ENCODE measurements at places on chromosomes 6 and 20.
A peak's percentile ranks its signal among the peaks of the same experiment; 100 is the strongest.

GRCh38 chr6:110545081-110545872 is 68.9 kb upstream of the SLC22A16 start:
- no peak for DNase-seq

- no peak for DNase-seq
Measured at GRCh38 chr20:64250027-64250426, 5.5 kb upstream of the PCMTD2 start.

- DNase-seq, result no peak
Measured at GRCh38 chr6:117555882-117556498, 46.3 kb downstream of the GOPC start.

DNA sequence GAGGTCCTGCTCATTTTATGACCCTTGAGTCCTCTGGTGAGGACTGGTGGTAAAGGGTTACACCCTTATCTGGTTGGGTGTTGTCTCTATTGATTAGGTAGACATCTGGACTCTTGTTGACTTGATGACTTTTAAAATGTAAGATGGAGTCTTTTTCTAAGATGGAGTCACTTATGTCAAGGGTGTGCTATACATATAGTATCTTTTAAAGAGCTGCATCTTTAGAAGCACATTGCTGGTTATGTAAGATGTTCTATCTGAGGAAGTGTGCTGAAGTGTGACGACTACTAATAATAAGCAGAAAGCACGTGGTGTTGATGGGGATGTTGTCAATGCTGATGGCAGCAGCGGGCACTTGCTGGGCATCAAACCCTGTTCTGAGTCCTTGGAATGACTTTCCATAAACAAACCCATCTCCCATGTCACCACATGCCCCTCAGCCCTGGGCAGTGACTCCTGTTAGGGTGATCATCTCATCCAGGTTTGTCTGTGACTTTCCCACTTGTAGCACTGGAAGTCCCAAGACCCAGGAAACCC is 229.6 kb downstream of the EYA2 start:
- DNase-seq, result no peak

DNA sequence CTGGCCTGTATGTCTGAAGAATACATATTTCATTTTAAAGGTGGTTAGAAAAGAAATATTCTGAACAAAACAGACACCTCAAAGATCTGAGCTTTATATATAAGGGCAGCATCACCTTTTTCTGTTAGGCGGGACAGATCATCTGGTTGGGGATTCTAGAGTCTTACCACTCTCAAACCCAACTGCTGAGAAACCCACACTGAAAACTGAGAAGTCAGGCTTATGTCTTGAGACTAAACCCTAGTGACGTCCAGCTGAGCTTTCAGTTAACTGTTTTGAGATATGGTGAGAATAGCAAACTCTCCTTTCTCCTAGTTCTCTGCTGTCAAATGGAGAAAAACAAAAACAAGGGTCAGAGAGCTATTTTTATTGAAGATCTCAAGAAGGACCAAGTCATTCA is 63.7 kb upstream of the CCN6 start:
- DNase-seq, result no peak

DNA sequence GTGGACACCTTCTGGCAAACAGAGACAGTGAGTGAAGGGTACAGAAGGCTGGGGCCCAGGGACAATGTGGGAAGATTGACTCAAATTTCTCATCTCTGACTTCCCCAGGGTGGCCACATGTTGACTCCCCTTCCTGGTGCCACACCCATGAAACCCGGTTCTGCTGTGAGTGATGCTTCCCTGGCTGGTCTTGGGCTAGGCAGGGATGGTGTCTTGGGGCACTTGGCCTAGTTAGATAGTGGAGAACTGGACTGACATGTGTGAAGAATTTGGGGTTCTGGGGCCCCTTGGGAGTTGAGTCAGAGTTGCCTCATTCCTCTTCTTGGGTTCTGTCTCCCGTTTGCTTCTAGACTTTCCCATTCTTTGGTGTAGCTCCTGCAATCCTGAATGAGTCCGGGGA is 34.2 kb downstream of the GSS start:
- no peak for DNase-seq

GRCh38 chr6:83199863-83200225 is 6.7 kb downstream of the RWDD2A start:
- no peak for DNase-seq

- DNase-seq, result no peak
Measured at GRCh38 chr6:16419636-16420336, 181.4 kb downstream of the GMPR start.

DNA sequence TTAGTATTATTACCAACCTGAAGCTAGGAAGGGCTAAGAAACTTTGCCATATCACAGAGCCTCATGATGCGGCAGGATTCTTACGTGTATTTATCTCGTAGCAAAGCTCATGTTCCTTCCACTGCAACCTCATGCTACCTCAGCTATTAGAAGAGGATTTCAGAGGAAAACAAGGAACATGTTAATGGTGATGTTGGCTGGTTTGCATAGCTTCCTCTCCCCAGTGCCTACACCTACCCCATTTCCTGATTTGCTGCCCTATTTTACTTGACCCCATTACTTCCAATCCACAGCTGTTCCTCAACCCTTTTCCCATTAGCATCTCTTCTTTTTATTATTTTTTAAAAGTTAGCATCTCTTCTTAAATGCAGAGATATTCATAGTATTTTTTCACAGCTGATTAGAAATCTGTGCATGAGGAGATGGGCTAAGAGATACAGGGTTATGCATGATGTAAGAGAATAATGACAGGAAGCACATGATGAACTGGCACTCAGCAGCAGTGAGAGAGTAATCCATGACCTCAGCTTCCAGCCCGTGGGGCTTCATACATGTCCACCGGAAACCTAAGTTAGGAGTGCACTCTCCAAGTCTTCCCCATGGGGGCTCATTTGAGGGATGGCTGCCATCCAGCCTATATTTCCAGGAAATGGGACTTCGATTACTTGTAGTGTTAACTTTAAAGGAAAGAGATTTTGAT is 106.1 kb upstream of the ASF1A start:
- DNase-seq, result no peak

GRCh38 chr6:75796723-75797122 is 47.7 kb downstream of the MYO6 start:
- no peak for DNase-seq

GRCh38 chr6:169962604-169963469 is 211.4 kb downstream of the ERMARD start:
- DNase-seq, result no peak

DNA sequence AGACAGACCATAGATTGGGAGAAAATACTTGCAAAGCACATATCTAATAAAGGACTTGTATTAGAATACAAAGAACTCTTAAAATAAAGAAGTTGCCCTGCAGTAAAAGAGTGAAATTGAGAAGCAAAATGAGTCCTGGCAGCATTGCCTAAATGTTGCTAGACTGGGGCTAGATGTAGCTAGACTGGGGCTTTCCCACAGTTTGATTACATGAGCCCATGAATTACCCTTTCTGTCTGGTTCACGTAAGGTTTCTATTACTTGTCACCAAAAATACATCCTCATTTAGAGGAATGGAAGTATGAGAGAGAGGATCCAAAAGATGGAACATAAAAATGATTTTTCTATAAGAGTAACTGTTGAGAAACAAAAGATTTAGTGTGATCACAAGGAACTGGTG is 57.6 kb upstream of the CCDC28A start:
- DNase-seq, result no peak

GRCh38 chr6:42996513-42996912 is 12.1 kb downstream of the PPP2R5D start:
- no peak for DNase-seq

DNA sequence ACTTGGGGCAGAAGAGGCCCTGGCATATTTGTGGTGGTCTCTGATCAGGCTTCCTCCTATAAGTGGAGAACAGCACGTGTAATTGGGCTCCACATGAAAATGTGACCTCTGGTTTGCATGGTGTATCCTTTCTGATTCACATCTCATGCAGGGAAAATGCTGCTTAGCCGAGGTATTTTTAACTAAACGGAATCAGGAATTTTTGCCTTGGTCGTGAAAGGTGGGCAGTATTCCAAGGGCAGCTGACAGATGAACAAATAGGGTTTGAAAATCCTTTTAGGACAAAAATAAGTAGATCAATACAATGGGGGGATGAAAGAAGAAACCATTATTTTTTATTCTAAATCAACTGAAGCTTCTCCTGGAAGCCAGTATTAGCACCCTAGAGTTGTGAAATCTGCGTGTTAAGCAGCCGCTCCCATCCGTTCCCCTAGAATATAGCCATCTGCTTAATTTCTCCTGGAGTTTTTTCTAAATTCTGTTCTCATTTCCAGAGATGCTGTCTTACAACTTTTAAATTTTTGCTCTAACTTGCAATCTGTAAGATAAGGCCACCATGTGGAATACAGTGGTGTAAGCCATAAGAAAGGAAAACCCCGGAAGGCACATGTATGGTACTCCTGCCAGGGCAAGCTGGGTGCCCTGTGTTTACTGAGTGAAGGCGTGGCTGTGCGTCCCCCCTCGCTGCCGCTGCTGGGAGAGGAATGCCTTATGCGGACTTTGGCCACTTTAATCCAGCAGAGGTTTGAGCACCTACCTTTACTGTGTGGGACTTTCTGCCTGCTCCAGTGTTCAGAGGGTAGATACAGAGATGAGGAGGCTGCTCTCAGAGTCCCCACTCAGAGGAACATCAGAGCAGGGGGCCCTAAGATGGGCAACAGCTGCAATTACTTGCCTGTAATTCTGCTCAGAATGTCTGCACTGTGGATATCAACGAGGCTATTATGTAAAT is 52.4 kb downstream of the SYNJ2 start:
- no peak for DNase-seq

GRCh38 chr6:30744054-30744805 is at the start of gene IER3:
Gene IER3 (minus strand): TSS chr6:30744547. CDS start chr6:30744518, 29 bp downstream.
- peak; percentile 88 for DNase-seq

GRCh38 chr20:44909872-44910689 is at the start of gene PABPC1L:
Gene PABPC1L (plus strand): TSS chr20:44910060. CDS start chr20:44910144, 84 bp downstream.
- peak; percentile 72 for DNase-seq

DNA sequence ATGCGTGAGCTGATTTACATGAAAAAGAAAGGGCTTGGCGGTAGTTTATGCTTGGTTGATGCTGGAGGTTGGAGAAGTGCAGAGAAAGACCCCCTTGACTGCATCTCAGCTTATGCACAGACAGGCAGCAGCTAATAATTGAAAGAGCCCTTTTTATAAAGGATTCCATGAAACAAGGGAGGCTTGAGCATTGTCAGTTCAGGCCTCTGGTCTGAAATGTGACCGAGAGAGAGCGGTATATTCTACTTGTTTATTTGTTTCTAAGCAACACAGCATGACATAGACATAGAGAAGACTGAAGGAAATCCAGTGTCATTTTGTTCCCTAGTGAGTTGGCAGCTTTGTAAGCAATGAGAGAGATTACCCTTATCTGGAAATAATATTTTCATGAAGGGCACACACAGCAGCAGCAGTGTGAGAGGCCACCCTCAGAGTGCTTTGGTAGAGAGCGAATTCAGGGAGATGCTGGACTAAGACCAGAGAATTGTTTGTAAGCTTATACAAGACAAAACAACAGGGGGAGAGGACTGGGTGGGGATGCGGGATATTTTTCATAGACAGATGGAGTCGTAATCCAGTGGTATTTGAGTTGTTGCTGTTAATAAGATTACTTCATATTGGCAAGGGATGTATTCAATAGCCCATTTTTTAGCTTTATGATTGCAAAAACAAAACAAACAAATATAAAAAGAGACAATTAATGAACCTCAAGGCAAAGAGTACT is 34.6 kb upstream of the LAMA2 start:
- DNase-seq, result no peak

DNA sequence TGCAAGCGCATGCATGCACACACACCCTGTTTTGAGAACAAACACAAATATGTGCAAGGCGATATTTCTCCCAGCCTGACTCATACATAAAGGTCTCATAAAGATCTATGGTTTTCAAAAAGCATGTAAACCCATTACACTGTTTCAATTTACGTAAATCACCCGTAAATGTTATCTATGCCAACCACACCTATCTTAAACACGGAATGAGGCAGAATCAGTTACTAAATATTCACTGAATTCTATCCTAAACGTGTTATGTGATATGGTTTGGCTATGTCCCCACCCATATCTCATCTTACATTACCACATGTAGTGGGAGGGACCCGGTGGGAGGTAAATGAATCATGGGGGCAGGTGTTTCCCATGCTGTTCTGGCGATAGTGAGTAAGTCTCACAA is 621.6 kb downstream of the KIF16B start:
- no peak for DNase-seq

DNA sequence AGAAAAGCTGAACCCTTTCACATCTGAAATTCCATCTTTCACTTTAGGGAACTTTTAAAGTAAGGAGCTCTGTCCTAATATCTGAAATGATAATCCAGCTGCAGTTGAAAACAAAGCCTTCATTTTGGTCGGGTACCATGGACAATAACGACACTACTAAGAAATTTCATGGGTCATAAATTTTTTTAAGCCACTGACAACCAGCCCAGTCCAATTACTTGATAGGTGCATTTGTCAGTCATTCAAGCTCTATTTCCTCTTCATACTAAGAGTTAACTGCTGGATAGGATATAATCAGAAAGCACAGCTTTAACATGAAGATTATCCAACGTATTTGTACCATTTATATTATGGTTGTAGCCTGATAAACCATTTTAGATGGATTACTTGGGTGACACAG is 52.5 kb downstream of the MMUT start:
- DNase-seq, result no peak

GRCh38 chr6:100096936-100097335 is 102.9 kb upstream of the MCHR2 start:
- DNase-seq, result no peak

- DNase-seq, result no peak
Measured at GRCh38 chr6:32883789-32884188, 29.8 kb downstream of the PSMB9 start.

GRCh38 chr6:150005761-150006651 is 19.3 kb downstream of the RAET1L start:
- no peak for DNase-seq

- DNase-seq, result no peak
Measured at GRCh38 chr6:28748192-28748591, 175.6 kb downstream of the TRIM27 start.

DNA sequence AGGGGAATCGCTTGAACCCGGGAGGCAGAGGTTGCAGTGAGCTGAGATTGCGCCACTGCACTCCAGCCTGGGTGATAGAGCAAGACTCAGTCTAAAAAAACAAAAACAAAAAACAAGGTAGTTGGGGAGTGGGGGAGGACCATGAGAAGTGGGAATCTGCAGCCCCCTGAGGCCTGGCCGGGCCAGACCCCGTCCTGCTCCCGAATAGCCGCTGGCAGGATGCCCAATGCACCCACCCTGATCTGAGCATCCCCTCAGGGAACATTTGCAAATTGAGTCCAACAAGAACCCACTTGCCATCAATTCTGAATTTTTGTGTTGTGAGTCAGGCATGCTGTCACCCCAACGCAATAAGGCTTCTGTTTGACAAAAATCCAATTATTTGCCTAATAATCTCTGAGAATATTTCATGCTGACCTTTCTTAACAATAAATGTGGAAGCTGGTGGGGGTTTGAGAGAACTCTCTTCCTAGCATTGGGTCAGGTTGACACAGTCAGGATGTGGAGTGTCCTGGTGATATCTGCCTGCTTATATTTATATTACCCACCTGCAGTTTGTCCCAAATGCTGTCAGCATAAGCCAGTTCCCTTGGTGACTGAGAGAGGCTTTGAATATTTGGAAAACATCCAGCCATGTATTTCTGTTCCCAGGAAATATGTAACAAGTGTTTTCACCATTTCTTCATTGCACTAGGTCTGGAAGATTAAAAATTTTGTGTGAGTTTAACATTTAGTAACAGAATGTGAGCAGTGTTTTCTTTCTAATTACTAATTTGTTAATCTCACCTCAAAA is 28.4 kb upstream of the FRMD1 start:
- no peak for DNase-seq

- no peak for DNase-seq
Measured at GRCh38 chr6:6793388-6794250, 205.1 kb downstream of the LY86 start.

- no peak for DNase-seq
Measured at GRCh38 chr6:30311101-30311500, 15.6 kb upstream of the TRIM39 start.
